Pons (tissue), 1 donor: ENCODE measurements at places on chromosomes 4 and X.

DNA sequence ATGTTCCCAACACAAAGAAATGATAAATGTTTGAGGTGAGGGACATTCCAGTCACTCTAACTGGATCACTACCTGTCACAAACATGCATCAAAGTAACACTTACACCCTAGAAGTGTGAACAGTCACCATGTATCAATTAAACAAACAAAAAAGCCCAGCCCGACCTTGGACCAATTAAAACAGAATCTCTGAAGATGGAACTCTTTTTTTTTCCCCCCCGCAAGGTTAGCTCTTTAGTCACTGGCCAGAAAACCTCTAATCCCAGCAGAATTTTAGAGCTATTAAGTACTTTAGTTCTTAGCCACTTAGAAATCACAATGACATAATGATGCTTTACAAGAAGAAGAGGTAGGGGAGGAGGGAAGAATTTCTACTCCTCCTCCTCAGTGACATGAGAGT is 154.5 kb downstream of the PALLD start:
- no peak for DNase-seq

- peak; percentile 74 for DNase-seq
Observed at GRCh38 chr4:54400802-54401201, 171.7 kb downstream of the PDGFRA start.

- DNase-seq = no peak
Observed at GRCh38 chr4:26294904-26295303, 25.9 kb upstream of the RBPJ start.

GRCh38 chr4:164846566-164846965 is 30.4 kb upstream of the APELA start:
- no peak for DNase-seq

DNA sequence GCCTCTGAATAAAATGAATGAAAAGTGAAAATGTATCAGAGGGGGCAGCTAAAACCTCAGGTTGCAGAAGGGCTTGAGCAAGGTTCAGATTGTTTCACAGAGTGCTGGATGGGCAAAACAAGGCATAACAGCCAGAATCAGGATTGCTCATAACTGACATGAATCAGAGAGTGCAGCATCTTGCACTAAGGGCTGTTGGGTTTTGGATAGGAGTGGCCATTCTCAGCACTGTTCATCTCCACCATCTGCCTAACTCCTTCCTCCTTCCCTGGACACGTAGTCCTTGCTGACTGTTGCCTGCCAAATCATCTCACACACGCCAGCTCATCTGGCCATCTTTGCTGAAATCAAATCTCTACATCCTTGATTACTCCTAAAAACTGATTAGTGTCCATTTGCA is 75.3 kb upstream of the C1QTNF7 start:
- no peak for DNase-seq

DNA sequence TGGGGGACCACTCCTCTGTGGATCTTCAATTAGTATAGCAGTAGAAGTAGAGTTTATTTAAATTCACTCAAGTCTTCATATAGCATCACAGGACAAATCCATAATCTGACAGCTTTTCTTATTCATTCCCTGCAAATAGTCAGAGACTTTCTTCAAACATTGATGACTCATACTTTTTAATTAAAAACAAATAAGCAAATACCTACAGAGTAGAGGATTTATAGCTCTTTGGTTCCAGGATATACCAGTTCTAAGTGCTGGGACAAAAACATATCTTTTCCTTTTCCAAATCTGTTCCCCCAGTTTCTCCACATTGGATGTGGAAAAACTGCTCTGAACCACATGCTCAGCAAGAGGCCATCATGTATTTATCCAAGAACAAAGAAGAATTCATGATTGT is 24.1 kb downstream of the EMCN start:
- no peak for DNase-seq
